ENCODE measurements at places on chromosomes 2 and 18.

- DNase-seq: no peak
Measured at GRCh38 chr18:78430131-78430758, 549.4 kb upstream of the SALL3 start.

DNA sequence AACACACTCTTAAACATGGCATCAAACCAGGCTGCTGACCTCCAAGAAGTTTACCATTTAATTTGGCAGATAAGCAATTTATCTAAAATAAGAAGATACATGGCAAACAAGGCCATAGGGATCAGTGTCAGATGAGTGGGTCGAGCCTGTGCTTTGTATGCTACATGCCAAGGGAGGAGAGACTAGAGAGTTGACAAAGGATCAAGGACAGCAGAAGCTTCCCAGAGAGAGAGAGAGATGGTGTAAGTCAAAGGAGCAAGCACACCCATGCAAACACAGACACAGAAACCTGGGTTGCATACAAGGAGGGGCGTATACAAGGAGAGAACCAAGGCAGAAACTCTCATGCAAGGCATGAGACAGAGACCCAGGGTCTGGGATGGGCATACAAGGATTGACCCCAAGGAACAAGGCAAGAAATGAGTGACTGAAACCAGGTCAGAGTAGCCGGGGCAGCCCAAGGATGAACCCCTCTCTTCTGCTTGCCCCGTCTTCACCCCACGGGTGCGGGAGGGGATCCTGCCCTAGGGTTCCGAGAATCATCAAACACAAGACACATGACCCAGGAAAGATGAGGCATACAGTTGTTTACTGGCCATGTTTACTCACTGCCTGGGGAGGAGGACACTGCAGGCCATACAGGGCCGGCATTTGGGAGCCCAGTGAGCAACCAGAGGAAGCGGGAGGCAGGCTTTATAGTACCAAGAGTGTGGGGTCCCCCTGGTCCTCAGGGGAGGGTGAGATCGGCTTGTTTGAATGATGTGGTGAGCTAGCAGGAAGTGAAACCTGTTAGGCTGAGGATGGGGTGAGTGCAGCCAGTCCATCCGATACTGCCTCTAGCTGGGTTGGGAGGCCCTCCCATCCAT, 529.2 kb upstream of the ID2 start:
- no peak for DNase-seq

DNA sequence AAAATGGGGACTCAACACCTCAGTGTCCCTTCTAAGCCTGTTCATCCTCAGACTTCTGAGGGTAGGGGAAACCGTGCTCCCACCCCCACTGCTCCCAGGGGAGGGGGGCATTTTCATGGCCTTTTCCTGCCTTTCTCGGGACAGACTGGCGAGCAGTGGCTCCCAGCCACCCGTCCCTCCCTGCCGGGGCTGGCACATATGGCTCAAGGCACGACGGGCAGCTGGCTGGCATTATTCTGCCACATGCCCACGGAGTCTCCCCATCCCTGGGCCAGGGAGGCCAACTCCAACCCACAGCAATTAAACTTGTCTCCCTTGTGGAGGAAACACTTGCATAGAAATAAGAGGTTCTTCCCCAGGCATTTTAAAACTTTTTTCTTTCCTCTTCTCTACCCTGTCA, 148.5 kb upstream of the CBLN2 start:
- DNase-seq: no peak

DNA sequence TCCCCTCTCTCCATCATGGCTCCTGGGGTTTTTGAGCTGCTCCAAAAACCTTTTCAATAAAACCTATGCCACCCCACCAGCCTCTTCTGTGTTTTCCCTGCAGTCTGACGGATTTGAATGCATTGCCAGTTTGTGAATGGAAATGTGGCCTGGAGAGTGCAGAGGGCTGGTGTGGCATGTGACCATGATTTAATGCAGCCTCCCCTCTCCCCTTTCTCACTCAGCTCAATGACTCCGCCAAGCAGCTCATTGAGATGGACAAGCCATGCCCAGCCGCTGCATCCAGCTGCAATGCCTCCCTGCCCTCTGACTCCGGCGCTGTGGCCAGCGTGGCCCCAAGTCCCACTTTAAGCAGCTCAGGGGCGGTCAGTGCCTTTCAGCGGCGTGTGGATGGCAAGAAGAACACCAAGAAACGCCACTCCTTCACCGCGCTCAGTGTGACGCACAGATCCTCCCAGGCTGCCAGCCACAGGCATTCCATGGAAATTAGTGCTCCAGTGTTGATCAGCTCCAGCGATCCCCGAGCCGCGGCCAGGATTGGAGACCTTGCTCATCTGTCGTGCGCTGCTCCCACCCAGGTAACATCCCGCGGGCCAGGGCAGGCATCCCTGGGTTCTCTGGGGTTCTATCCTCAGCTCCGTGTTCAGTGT, 215.3 kb downstream of the SEPTIN10 start:
- DNase-seq: no peak

DNA sequence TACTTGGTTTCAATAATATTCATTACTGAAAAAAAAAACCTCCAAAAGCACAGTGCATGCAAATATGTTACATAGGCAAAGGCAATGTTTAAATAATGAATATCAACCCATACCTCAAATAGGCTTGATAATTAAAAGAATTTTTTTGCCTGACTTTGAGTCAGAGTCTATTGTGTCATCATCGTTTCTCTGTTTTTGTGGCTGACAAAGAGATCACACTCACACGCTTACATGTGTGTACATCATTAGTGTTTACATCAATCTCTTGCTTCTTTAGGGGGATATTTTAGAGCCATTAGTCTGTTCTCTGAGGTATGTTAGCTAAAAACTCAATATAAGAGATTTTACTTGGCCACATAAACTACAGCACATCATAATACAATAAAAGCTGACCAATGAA, 150.3 kb upstream of the MMADHC start:
- no peak for DNase-seq

DNA sequence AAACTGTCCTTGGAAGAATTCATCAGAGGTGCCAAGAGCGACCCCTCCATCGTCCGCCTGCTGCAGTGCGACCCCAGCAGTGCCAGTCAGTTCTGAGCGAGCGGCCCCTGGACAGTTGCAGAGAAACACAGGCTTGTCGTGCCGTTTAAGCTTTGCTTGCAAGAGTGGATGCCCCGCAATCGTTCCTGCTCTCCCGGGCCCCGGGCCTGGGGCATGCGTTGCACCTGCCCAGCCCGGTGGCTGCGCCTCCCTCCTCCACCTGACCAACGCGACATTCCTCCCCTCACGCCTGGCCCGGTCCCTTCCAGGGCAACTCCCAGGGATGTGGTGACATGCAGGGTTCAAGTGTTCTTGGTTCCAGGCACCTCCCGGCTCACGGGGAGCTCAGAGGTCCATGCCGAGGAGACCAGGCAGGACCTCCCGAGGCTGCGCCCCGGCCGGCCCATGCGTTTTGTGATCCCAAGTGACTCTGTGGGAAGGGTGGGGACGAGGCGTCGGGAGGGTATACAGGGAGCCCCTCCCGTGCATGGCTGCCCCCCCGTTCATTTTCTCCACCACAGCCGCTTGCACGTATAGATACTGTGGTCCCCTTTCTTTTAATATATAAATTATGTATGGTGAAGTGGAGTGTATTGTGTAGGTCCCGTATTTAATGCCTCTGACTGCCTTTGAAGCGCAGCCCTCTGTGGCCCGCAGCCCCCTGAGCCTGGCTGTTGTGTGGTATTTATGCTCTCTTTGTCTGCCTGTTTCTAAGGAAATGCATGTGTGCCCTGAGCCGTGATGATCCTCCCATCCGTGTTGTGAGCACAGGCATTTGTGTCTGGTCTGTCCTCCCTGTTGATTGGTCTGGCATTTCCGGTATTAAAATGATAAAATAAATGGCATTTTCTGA, 21.2 kb downstream of the ODC1 start:
- DNase-seq: no peak

DNA sequence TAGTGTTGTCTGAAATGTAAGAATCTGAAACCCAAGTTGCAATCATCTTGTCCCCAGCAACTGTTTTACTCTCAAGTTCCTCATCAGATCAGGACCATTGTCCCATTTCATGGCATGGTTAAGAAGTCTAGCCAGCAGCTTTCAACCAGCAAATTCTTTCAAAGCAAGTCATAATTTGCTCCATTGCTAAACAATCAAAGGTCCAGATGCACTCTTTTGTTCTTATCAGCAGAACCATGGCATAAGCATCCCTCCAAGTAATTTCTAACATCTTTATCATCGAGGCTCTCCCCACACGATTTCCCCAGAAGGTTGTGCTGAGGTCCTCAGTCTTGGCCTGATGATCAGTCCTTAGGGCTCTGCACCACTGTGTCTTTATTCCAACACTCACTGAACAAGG, 67.5 kb upstream of the APCDD1 start:
- no peak for DNase-seq

- DNase-seq: no peak
Measured at GRCh38 chr2:136057023-136057801, 60.7 kb downstream of the CXCR4 start.

- no peak for DNase-seq
Measured at GRCh38 chr18:2825613-2826175, 21.1 kb upstream of the EMILIN2 start.

- DNase-seq: no peak
Measured at GRCh38 chr18:78820161-78820834, 159.3 kb upstream of the SALL3 start.

GRCh38 chr2:232892843-232893242, 22.8 kb downstream of the SNORC start:
- DNase-seq: no peak

DNA sequence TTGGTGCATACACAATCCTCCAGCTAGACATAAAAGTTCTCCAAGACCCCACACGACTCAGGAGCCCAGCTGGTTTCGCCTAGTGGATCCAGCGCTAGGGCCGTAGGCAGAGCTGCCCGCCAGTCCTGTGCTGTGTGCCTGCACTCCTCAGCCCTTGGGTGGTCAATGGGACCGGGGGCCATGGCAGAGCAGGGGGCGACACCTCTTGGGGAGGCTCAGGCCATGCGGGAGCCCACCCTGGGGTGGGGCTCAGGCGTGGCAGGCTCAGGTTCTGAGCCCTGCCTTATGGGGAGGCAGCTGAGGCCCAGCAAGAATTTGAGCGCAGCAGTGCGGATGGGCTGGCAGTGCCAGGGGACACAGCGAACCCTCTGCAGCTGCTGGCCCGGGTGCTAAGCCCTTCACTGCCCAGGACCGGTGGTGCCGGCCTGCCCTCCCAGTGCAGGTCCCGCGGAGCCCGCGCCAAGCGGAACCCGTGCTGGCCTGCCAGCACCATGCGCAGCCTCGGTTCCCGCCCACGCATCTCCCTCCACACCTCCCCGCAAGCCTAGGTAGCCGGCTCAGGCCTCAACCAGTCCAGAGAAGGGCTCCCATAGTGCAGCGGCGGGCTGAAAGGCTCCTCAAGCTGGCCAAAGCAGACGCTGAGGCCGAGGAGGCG, 1566.6 kb upstream of the SLC39A10 start:
- no peak for DNase-seq

GRCh38 chr2:234391625-234392024, 105.3 kb downstream of the ARL4C start:
- DNase-seq: no peak

- DNase-seq: no peak
Measured at GRCh38 chr18:31407649-31408048, 31.1 kb downstream of the DSG4 start.

DNA sequence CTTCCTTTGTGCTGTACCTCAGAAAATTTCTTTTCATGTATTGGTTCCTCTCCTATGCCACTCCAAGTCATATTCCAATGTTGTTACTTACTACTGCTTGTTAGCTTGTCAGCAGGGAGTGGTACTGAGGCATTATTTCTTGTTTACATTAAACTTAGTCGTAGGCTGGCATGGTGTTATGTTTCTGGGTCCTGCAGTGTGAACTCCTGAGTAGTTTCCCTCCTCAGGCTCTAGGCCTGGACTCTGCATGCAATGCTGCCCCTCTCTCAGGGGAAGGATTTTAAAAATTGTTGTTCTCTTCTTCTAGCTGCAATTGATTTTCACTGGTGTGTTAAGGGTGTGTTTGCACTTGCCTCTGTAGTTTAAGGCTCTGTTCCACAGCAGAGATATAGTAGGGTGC, 671.6 kb downstream of the PLCL1 start:
- DNase-seq: no peak

GRCh38 chr2:74851191-74851566, 17.3 kb downstream of the HK2 start:
- DNase-seq: no peak

DNA sequence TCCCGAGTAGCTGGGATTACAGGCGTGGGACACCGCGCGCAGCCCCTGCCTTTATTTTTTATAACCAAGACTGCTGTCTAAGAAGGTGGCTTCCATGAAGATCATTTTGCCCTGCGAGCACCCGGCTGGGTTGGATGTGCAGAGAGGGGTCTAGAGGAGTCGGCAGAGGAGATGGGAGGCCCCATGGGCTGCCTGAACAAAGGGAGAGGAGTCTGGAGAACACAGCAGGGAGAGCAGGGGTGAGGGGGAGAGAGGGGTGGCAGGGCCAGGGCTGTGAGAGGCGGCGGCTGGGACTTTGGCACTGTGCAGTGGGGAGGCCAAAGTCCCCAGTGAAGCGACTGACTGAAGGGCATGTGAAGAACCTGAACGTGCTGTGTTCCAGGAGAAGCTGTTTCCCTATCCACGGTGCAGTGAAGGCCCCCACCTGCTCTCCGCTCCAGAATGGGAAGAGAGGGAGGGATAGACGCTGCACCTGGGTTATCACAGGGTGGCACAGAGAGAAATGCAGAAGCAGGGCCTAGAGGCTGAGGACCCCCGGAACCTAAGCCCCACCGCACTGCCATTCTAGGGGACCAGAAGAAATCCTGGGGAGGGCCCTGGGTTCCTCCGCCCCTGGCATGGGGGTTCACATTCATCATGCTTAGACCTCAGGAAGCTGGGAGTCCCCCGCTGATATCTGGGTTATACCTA, 24.8 kb upstream of the FOSL2 start:
- DNase-seq: no peak

DNA sequence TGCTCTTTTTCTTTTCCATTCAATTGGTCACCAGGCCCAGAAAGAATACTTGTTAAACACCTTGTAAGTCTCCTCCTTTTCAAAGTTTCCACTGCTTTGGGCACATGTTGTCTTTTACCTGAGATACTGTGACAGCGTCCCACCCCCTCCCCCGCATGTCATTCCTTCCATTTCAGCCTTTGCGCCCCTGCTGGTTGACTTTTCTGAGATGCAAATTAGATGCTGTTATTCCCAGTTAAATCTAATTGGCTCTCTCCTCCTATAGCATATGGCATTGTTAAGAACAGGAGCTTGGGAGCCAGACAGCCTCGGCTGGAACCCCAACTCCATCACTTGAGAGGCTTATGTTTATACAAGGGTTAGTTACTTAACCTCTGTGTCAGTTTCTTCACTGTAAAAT, 80.3 kb upstream of the GAREM1 start:
- no peak for DNase-seq
